H1 (cell line): ENCODE measurements at places on chromosomes 1 and 21.
A peak's percentile ranks its signal among the peaks of the same experiment; 100 is the strongest.

GRCh38 chr21:14737922-14738321, 191.8 kb upstream of the SAMSN1 start:
- no peak for DNase-seq

DNA sequence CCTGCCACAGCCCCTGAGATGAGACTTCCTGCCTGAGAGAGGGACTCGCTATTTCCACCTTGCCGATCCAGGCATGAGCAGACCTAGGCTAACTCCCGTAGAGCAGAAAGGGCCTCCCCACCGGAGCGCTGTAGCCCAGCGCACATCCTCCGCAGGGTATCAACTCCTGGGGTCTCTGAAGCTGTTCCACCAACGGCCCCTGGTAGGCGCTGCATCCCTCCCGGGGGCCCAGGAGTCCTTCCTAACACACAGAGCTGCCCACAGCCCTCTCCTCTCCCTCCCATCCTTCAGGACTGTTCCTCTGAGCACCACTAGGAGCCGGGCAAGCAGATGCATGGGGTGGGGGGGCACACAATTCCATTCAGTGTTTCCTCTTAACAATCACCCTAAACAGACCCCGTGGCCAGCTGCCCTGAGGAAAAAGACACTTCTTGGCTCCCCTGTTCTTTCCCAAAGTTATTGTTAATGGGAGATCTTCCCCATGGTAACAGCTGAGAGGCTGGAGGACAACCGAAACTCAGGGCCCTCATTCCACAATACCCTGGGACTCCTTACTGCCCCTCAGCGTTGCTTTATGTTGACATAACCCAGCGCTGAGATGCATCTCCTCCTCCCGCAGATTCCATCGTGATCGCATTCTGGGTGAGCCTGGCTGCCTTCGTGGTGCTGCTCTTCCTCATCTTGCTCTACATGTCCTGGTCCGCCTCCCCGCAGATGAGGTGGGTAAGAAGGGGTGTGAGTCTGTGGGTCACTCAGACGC, 7.5 kb downstream of the MRAP start:
- DNase-seq: peak; percentile 89

DNA sequence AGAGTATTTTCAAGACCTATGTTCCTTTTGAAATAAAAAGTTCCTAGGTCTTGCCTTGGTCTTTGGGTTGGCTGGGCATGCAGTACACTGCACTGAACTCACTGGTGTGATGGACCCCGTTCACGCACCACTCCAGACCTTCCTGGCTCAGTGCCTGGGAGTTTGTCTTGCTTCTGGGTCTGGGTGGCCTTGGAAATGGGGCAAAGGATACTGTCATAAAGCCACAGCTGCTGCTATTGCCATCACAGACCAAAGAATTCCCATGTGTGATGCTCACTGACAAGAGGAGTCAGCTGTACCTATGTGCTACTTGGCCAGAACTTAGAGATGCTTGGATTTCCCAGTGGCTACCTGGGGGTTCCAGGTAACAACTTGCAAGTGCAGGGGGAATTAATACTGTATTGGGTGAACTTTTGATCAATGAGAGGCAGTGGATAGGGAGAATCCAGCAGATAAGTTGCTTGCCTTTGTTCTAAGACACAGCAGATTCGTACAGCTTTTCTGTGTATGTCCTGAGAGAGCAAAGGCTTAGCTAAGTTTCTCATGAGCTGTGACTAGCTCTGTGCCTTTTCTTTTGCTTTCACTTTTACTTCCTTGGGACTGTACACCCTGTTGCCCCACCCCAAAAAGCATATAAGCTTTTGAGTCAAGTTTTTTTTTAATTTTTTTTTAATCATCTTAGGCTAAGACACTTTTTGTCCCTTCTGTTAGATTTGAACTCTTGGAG, 115.3 kb downstream of the RUNX1 start:
- DNase-seq: no peak

DNA sequence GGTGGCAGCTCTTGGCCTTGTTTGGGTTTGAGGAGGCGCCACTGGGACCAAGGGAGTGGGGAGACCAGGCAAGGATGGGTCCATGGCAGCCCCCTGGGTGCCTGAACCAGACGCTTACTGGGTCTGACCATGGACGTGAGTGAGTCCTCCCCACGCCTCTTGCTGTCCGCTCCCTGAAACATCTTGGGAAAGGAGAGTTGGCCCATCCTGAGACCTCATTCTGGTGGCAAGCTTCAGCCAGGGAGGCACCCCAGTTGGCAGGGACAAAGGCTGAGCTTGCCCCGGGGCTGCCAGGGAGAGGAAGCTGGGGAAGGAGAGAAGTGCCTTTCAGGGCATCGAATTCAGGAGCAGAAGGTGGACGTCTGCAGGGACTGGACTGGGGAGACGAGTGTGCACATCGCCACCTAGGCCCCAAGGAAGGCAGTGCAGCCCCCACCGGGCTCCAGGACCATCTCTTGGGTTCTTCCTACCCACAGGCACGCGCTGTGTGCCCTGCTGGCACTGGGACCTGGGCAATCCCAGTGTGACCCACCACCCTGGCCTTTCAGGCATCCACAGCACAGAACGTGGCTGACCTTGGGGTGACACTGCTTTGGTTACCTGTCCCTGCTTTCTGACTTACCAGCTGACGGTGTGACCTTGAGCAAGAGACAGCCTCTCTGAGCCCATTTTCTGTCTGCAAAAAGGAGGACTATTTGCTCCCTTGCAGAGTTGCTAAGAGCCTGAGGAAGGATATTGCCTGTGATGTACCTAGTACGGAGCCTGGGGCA, 132.9 kb upstream of the WNT4 start:
- peak; percentile 93 for DNase-seq

- DNase-seq: peak; percentile 81
These were observed 5.0 kb downstream of the JMJD4 start for GRCh38 chr1:227729881-227730629.

DNA sequence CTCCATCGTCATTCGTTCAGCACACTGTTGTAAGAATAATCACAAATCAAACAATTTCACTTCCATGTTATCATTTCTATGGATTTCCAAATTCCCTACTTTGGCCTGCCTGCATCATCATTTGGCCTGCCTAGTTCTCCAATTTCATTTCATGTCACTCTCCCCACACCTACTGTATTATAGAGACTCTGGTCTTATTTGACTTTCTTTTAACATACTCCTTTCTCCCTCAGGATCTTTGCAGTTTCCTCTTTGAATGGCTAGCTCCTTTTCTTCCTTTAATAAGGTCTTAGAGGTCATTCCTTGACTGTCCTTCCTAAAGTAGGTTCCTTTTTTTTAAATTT, 36.3 kb upstream of the PODN start:
- no peak for DNase-seq

- DNase-seq: no peak
These were observed 114.3 kb downstream of the ZSCAN20 start for GRCh38 chr1:33586795-33587194.

GRCh38 chr1:101101360-101101759, 75.8 kb upstream of the DPH5 start:
- no peak for DNase-seq

DNA sequence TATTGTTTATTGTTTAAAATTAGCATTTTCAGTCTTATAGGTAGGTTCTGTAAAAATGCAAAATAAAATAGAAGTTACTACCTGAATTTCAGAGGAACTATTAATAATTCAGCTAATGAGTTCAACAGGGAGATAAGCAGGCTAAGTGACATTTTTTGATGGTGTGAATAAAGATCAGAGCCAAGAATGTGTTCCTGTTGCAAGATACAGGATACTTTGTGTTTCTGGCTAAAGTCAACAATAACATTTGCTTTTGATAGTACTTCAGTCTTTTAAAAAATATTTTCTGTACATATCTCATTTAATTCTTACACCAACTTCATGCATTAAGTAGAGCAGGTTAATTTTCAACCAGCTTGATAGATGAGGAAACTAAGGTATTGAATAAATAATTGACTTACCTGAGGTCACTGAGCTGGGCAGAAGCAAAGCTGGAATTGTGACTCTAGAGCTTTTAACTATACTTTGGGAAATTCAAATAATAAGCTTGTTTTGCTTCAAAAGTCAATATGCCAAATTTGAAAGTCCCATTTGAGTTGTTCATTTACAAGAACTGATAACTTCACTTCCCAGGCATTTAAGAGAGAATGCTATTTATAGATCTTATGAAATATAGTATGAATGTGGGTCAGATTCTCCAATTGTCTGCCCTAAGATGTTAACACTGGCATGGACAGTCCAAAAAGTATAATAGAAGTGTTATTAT, 6.0 kb downstream of the GORAB start:
- no peak for DNase-seq

DNA sequence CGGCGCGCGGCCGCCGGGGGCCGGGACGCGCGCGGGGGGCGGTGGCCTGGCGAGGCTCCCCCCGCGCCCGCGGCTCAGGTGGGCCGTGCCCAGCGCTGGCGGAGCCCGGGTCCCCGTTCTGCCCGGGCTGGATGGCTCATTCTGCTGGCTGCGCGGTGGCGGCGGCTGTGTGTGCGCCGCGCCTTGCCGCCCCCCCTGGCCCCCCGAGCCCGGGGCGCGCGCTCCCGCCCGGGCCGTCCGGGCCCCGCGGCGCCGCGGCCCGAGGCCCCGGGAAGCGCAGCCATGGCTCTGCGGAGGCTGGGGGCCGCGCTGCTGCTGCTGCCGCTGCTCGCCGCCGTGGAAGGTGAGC, at the start of gene EPHB2:
Gene EPHB2 (plus strand): TSS at position 139 of the 349 bp plus-strand sequence. CDS start 144 bp downstream, at position 283.
- DNase-seq: no peak

GRCh38 chr21:31772674-31773555, 41.0 kb upstream of the SCAF4 start:
- no peak for DNase-seq

DNA sequence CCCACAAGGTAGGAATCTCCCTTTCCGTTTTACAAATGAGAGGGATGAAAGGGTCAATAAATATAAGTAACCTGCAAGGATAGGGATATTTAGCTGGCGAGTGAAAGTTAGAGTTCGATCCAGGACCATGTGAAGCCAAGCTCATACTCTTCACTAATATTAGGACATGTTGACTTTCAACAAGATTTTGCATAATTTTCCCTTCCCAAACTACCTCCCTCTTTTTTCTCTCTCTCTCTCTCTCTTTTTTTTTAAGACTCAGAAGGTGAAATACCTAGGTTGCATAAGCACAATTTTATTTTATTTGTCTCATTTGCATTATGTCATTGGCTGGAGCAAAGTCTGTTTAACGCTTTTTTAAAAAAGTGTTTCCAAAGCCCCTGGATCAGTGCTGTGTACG, 8.1 kb upstream of the MT1HL1 start:
- no peak for DNase-seq
